ENCODE measurements at places on chromosomes 12 and 14.

DNA sequence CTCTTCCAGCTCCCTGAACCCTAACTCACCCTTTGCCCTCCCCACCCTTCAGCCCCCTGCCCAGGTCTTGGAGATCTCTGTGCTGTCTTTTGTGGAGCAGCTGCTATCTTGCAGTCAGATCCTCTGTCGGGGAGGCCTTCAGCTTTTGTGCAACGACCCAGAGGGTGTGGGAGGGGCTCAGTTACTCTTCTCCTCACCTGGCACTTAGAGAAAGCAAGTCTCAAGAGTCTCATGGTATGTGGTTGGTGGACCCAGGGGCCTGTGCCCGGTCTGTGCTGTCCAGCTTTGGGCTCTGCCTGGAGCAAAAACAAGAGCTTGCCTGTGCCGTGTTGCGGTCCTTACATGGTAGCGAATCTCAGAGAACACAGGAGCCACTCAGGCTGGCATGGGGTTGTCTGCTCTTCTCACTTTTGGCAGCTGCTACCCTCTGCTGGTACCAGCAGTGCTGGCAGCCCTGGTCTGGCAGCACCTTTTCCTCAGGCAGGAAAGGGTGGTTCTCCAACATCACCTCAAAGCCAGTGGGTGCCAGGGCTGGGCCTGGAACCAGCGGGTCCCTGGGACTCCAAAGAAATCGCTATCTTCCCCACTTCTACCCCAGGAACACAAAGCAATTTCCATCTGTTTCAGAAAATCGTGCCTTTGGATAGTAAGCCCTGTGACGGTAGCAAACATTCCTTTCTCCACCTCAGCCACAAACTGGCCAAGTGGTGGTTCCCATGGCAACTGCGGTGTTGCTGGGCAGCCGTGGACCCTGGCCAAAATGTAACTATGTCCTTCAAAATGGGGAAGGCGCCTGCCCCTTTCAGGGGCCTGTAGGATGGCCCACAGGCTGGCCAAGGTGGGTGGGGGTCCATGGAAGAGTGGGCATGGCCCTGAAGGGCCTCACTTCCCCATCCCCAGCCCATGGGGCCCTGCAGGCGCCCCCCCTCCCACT lies 90.0 kb downstream of the RIN3 start:
- peak; percentile 63 for DNase-seq

DNA sequence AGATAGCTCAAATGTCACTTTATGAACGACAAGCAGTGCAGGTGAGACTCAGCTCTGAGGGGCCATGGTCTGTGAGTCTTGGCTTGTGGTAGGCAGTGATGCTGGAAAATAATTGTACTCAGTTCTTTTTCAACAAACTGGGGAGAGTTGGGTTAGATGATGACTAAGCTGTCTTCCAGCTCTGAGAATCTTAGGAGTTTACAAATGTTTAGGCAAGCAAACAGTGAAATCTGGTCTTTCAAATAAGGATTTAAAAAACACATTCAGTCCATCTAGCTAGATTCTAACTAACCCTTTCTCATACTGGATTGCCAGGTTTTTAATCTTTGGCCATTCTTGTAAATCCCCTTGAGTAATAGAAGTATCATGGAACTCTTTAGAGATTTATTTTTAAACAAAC lies 3.4 kb downstream of the PHC1 start:
- DNase-seq: no peak

DNA sequence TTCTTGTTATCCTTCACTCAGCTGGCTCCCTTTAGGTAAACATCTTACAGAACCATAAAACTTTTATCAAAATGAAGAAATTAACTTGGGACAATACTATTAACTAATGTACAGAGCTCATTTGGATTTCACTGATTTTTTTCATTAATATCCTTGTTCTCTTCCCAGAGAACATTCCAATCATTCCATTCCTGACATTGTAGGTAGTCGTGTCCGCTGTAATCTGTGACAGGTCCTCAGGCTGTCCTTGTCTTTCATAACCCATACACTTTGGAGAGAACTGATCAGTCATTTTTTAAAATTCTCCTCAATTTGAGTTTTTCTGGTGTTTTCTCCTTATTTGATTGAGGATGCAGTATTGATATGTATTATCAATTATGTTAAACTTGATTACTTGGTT lies 916.8 kb downstream of the GALC start:
- no peak for DNase-seq

DNA sequence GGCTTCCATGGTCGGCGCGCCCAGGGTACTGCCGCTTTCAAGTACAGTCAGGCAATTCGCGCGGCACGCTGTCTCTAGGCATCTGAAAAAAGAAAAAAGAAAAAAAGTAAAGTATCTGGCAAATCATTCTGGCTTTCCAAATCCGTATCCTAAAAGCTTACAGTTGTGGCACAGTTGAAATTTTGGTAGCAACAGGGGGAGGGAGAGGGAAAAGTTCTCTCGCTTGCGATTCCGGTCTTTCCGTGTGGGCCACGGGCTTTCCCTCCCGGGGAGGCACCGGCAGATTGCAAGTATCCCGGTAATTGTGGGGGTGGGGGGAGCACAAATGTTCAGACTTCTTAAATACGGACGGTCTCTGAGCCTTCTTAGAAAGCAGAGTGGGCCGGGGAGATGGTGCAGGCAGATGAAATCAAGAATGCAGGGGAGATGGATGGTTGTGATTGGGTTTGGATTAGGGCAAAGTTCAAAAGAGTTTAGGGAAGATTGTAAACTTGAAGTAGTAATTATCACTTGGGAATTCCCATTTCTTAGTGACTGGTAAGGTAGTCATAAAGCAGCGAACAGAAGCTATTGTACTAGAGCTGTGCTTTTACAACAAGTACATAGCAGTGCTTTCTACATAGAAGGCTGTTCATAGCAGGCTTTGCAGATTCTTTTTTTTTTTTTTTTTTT lies 1.2 kb downstream of the SOCS2 start:
- no peak for DNase-seq

GRCh38 chr12:47742253-47742825 lies 16.3 kb downstream of the RAPGEF3 start:
- peak; percentile 61 for DNase-seq

- DNase-seq: no peak
Measured at GRCh38 chr14:93989939-93990338, 7.2 kb upstream of the CCDC197 start.

DNA sequence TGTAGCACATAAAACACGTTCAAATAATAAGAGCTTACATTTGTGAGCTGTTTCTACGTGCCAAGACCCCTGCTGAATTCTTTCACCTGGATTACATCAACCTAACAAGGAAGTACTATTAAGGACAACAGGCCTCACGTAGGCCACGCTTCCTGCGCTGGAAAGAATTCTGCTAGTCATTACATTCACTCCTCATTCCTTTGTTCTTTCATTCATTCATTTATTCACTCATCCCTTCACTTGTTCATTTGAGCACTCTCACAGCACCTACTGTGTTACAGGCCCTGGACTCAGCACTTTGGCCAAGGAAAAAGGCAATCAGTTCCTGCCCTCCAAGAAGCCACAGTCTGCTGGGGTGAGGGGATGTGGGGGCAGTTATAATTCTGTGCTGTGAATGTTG lies 28.2 kb downstream of the TESC start:
- no peak for DNase-seq

DNA sequence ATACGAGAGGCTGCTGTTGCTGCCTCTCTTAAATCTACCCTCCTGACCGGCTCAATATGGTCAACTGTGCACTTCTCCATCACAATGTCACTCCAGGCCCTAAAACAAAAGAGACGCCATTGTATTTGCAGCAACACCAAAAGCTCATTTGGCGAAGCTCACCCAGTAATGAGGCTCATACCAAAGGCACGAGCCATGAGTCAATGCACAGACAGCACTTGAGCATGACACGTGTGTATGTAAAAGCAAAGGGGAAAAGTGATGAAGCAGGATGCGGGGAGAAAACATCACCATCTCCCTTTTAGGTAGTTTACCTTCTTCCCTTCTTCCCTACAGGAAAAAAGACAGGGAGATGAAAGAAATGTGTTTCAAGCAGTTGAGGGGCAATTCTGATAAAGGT lies 150.3 kb downstream of the FOXN3 start:
- no peak for DNase-seq

- no peak for DNase-seq
Measured at GRCh38 chr12:46660276-46660675, 165.5 kb downstream of the SLC38A4 start.

GRCh38 chr12:39301422-39301821 lies 141.5 kb downstream of the KIF21A start:
- DNase-seq: no peak

DNA sequence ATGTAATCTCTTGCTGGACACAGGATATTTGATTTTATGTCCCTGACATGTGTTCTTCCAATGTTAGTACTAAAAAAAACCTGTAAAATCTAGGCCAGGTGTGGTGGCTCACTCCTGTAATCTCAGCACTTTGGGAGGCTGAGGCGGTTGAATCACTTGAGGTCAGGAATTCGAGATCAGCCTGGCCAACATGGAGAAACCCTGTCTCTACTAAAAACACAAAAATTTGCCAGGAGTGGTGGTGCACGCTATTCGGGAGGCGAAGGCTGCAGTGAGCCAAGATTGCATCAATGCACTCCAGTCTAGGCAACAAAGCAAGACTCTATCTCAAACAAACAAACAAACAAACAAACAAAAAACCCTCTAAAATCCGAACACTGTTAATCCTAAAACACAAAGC lies 68.0 kb downstream of the FERMT2 start:
- no peak for DNase-seq

DNA sequence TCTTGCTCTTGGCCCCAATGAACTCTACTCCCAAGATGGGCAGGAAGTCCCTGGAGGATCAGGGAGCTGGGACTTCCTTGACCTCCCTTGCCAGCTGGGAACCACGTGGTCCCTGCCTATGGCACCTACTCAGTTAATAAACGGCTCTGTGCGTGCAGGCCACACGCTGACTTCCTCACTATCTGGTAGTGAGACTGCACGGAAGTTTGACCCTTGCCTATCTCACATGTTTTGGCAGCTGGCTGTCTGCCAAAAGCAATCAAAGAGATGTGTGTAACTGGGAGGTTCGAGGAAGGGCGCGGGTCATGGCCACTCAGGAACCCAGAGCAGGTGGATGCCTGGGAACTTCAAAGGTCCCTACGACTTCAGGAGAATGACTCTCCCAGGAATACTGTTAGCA lies 57.9 kb downstream of the RFLNA start:
- no peak for DNase-seq

DNA sequence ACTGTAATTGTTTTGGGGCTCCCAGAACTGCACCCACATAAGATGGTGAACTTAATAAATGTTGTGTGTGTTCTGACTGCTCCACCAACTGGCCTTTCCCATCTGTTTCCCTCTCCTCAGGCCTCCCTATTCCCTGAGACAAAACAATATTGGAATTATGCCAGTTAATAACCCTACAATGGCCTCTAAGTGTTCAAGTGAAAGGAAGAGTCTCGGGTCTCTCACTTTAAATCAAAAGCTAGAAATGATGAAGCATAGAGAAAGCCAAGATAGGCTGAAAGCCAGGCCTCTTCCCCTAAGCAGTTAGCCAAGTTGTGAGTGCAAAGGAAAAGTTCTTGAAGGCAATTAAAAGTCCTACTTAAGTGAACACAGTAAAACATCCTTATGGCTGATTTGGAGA lies 13.4 kb downstream of the ACOT6 start:
- DNase-seq: no peak

DNA sequence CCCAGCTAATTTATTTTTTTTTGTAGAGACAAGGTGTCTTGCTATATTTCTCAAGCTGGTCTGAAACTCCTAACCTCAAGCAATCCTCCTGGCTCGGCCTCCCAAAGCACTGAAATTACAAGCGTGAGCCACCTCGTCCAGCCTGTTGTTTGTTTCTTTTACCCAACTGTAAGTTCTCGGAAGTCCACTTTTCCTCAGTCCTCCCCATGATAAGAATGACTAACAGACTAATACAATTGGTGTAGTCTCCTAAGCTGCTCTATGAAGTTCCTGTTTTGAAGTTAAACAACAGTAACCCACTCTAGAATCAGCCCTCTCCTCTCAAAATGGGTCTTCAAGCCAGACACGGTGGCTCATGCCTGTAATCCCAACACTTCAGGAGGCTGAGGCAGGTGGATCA lies 36.5 kb downstream of the HIGD1C start:
- no peak for DNase-seq

GRCh38 chr12:52119398-52120254 lies 40.1 kb downstream of the SMIM41 start:
- DNase-seq: peak; percentile 14

- DNase-seq: peak; percentile 50
Measured at GRCh38 chr12:110312581-110313360, 31.7 kb downstream of the ATP2A2 start.

DNA sequence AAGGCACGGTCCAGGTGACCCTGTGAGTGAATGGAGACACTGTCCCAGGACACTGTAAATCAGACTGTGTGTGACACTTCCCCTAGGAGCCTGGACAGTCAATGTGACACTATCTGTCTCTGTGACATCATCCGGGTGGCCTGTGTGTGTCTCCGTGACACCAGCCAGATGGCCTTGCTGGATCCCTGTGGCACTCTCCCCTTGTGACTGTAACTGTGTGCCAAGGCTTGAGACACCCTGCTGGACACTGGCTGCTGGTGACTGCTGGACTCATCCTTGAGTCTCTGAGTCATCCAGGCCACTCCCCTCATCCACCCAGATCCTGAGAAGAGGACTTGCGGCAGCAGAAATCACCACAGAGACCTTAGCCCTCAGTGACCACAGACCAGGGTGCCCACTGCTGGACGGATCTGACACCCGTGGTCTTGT lies 51.6 kb downstream of the MVK start:
- DNase-seq: no peak

- no peak for DNase-seq
Measured at GRCh38 chr14:104863131-104863862, 1.8 kb upstream of the CEP170B start.

DNA sequence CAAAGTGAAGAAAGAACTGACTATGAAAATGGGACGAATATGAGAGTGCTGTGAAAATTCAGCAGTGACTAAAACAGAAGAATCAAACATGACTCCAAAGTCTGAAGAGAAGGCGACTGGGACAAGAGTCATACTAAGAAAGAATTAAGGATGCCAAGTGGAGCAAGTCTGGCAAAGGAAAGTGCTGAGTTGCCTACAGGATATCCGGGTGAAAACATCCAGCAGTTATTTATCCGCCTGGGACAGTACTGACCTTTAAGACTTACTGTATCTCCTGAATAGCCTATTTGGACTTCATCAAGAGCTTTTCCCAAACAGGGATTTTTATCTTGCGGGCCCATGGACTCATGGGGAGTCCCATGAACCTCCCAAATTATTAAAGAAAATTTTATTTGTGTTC lies 41.1 kb downstream of the KICS2 start:
- DNase-seq: no peak

GRCh38 chr14:25588751-25589150 lies 538.8 kb upstream of the STXBP6 start:
- no peak for DNase-seq

- DNase-seq: no peak
Measured at GRCh38 chr12:105492591-105493545, 162.4 kb downstream of the C12orf75 start.

- DNase-seq: no peak
Measured at GRCh38 chr14:23402296-23403138, 5.6 kb downstream of the MYH6 start.

DNA sequence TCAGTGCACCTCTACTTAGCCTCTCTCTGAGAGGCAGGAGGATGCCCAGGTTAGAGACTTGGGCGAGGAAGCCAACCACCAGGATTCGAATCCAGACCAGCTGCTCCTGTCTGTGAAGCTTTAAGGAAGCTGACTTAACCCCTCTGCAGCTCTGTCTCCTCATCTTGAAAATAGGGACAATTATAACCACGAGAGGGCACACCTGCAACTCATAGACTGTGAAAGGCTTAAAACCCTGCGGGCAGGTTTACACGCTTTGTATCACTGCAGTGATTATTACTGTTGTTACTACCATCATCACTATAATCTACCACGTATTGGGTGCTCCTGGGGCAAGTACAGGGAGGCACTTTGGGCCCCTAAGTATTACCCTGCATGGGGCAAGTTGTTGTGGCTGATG lies 379.8 kb downstream of the VRK1 start:
- peak; percentile 68 for DNase-seq

GRCh38 chr14:53380052-53380866 lies 227.1 kb upstream of the DDHD1 start:
- DNase-seq: no peak
